ENCODE measurements at places on chromosomes 2 and 18.

- DNase-seq: no peak
Observed at GRCh38 chr2:197453914-197454398, 604 bp downstream of the COQ10B start.

DNA sequence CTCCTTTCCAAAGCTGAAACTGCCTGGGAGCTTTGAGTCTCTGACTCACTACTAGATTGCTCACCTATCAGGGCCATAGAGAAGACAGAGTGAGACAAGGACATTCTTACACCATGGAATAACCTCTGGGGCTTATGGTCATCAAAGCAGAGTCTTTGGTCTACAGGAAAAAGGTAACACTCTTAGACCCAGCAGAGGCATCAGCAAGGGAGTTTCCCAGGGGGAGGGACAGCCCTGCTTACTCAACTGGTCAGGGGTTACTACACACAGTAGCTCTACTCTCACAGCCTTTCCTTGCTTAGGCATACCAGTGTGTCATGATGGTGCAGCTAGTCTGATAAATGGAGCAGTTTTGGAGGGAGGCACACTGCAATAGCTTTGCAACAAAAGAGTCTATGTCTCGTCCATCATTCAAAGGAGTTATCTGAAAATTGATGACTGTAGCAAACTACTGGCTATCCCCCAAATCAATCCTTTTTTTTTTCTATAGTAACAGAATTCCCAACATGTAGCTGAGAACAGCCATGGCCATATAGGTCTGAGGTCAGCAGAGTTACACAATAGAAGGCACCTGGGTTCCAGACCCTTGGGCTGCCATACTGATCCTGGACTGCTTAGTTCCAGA lies 22.4 kb upstream of the CD28 start:
- no peak for DNase-seq

DNA sequence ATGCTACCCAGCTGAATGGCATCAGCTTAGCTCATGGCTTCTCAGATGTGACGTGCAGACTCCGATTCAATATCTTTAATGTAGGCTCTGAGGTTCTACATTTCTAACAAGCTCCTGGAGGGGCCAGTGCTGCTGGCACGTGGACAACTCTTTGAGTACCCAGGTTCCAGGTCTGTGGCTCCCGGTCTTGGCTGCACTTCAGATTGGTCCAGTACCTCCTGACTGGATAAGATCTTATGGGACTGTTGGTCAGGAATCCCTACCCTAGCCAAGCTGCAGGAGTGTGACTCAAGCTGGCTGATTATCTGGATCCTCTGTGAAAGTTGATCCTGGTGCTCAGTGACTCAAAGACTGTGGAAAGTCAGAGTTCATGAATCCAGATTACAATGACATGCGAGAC lies 222.1 kb downstream of the ANKRD30B start:
- DNase-seq: no peak

DNA sequence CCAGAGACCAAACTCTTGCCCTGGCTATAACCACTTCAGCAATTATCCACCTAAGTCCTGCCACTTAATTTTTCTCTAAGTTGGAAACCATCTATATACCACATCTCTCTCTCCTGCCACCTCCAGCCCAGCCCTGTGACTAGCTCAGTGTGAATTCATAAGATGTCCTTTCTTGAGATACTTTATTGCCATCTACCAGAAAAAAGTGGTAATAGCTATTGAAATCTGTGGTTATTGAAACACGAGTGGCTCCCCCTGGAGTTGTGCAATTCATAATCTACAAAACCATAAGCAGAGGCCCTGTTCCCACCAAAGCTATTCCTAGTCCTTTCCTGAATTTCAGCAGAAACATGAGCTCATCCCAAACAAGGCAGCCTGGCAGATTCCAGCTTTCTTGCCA lies 324.0 kb downstream of the TXNL1 start:
- DNase-seq: no peak

DNA sequence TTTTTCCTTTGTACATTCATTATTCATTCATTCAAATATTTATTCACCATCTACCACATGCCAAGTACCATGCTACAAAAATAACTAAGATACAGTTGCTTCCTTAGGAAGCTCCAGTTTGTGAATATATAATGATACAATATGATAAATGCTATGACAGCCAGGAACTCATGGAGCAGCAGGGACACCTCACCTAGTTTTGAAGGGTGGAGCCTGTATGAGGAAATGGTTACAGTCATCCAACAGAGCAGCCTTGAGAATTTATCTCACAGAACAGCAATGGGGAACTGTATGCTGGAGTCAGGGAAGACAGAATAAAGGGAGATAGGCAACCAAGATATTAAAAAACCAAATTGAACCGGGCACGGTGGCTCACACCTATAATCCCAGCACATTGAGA lies 124.0 kb downstream of the OSBPL1A start:
- no peak for DNase-seq

DNA sequence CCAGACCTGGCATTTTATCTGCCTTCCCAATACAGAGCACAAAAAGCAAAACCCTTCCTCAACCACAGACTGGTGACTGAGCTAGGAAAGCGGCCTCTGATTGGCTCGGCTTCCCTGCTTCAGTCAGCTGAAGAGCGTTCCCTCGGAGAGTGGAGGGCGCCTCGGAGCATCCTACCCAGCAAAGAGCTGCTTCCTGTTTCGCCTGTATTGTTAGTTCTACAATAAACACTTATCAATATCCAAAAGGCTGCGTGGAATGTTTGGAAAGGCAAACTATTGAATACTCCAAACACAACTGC lies 125.0 kb downstream of the CACNB4 start:
- DNase-seq: no peak

DNA sequence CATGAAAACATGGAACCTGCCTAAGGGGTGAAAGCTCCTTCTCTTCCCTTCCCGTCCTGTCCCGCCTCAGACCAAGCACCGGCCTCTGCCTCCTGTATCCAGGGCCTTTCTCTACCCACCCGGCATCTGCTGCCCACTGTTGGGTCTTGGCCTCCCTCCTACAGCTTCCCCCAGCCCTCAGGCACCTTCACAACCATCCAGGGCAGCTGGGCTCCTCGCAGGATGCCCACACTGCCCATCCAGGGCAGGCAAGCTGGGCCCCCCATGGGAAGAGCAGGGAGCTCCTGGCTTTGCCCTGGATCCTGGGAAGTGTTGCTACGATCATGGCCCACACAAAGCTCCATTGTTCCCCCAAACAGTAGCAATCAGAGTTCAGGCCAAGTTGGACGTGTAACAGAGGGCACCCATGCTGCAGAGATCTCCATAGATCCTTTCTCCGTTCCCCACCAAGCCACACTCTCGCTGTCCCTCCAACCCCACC lies 206.6 kb downstream of the NDUFA10 start:
- DNase-seq: no peak

DNA sequence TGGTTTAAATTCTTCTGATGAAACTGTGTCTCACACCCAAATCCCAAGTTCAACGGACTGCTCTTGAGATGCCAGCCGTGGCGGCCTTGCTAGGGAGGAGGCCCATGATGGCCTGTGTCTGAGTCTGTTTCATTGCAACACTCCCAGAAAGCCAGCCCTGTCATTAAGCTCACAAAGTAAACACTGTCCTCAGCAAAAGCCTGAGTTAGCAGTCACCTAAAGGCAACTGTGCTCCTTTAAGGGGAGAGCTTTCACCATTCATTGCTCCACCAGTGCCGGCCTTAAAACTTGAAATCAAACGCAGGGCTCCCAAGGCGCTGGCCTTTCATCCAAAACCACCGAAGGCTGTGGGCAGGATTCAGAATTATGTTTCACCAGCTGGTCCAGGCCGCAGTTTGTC lies 42.5 kb upstream of the PPP1CB start:
- no peak for DNase-seq

DNA sequence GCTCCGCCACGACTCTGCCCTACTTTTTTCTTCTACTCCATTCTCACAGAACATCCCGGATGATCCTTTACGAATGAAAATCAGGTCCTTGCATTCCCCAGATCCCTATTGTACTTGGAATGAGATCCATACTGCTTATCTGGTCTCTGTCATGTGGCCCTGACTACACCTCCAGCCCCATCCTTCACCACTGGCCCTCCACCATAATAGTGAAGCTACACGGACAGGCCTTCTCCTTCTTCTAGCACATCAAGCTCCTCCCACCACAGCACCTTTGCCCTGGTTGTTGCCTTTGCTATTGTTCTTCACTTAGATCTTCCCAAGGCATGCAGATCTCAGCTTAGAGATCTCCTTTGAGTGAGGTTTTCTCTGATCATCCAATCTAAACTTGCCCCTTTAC lies 20.1 kb upstream of the RMDN2 start:
- no peak for DNase-seq

DNA sequence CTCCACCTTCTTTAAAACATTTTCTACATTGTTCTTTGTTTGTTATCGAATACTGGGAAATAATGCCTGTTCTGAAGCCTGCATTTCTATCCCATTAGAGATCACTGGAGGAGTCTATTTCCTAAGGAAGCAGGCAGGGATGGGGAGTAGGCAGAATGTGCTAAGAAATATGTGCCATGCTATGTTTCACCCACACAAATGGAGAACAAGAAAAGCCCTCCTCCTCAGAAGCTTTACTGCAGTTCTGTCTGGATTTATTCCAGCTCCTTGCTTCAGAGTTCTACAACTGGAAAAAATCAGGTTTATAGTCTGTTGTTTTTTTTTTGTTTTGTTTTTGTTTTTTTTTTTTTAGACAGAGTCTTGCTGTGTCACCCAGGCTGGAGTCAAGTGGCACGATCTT lies 825.1 kb downstream of the SLC4A3 start:
- no peak for DNase-seq

- DNase-seq: no peak
Observed at GRCh38 chr2:44004735-44005602, 9.2 kb upstream of the LRPPRC start.

DNA sequence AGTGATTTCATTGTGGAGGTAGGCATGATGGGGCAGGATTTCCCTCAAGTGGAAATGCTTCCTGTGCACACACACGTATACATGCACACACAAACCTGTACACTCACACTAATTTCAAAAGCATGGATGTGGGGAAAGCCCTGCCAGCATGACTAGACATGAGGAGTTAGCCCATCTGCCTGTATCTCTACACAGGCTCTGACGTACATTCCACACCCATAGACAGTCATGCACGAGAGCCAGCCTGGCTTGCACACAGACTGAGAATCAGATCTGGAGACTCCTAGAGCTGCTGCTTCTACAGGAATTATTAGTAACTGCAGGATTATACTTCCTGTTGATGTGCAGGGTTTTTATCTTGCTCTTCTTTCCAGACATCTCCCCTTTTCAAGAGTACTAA lies 27.3 kb upstream of the NFU1 start:
- DNase-seq: no peak

- DNase-seq: no peak
Observed at GRCh38 chr2:230660294-230661060, 52.2 kb upstream of the CAB39 start.

DNA sequence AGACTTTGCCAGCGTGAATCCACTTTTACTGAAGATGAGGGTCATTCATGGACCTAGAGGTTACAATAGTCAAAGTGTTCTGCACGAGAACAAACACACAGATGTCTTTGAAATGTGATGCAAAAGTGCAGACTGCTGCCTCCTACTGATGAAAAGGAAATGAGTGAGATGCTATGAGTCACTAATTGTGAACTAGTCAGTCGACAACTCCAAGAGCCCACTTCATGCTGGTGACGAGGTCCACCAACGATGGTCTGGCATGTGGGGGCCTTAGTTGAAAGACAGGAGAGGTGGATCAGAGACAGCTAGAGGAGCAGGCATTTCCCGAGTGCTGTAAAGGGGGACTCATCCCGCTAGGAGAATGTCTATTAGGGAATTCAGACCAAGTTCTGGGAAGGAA lies 17.1 kb upstream of the ZNF236 start:
- no peak for DNase-seq

GRCh38 chr2:12770300-12770968 lies 53.7 kb downstream of the TRIB2 start:
- no peak for DNase-seq

DNA sequence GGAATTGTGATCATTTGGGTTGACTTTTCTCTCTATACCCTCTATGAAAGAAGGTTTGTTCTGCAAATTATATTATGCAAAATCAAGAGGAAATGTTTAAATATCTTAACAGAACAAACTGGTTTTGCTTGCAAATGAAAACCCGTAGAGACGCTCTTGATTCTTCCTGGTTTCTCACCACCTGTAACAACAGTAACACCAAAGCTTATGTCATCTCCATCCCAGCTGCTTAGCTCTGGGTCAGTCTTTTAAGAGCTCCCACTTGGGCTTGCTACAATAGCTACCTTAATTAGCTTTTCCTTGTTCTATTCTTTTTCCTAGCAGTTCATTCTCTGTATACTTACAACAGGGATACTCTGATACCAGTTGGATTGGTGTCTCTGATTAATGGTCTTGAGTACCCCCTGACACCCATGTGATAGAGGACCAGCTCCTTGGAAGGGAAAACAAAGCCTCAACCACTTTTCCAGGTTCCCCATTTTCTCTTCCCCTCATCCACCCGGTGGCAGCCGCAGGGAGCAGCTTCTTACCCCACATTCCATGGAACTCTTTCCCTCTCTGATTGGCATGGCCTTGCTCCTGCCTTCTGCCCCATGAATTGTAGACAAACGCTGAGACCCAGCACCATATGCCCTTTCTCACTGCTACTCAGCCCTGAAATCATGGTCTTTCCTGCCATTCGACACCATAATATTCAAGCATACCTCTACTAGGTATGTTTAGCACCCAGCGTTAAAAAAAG lies 27.7 kb downstream of the TMEM182 start:
- DNase-seq: no peak

- no peak for DNase-seq
Observed at GRCh38 chr2:116416731-116417377, 1397.6 kb upstream of the DDX18 start.

GRCh38 chr2:241295326-241296095 lies 20.0 kb downstream of the HDLBP start:
- no peak for DNase-seq

DNA sequence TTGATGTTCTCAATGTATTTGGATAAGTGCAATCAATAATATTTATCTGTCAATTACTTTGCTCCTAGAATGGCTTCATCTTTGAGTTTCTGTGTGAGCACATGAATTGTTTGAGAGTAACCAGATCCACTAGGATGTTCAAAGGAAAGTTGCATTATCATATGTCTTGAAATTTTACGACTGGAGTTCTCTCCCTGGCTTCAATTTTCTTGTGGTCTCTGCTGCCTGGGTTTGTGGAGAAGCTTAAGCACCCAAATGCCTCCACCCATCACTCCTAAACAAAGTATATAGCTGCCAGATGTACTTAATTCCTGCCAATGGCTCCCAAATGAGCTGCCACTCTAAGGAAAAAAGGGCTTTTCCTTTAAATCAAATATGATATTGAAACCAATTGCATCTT lies 1149.4 kb upstream of the ZEB2 start:
- DNase-seq: no peak

- DNase-seq: no peak
Observed at GRCh38 chr2:173432049-173432754, 77.5 kb downstream of the CDCA7 start.

- DNase-seq: peak; percentile 46
Observed at GRCh38 chr2:98822301-98823164, 91.6 kb upstream of the MGAT4A start.

Data from activated T-helper 1 cell treated with anti-CD3 and anti-CD28 coated beads, Interleukin-2, amount 50 U/mL, for 16 hours (primary cell).